CD4-positive, alpha-beta memory T cell (primary cell): ENCODE measurements at places on chromosomes 12 and 14.

DNA sequence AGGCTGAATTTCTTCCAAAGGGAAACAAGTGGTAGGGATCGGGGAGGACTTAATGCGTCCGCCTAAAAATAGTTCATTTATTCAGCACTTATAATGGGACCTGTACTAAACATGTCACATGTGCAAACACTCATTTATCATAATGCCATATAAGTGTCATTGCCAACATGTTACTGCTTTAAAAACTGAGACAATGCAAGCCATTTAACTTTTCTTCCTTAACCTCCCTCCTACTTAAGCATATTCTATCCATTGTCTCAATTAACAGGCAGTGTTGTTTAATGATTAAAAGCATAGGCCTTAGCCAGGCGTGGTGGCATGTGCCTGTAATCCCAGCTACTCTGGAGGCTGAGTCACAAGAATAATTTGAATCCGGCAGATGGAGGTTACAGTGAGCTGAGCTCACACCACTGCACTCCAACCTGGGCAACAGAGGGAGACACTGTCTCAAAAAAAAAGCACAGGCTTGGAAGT is 13.5 kb upstream of the SCFD1 start:
- no peak for DNase-seq

DNA sequence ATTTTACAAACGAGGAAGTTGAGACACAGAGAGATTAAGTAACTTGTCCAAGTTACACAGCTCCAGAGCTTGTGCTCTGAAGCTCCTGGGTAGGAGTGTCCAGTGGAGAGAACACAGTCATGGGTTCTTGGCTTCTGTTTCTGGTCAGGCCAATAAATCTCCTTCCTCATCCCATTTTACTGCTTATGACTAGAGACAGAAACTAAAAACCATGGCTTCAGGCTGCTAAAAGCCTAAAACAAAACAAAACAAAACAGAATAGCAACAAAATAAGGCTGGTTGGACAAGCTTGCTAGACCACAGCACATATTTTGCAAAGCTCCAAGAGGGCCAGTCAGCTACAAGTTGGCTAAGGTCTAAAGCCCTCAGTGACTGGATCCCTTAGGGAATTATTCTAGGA is 49.8 kb downstream of the PTGER2 start:
- DNase-seq: no peak

GRCh38 chr14:54574528-54574927 is 7.6 kb downstream of the SAMD4A start:
- no peak for DNase-seq

GRCh38 chr12:12323591-12323990 is 26.5 kb downstream of the MANSC1 start:
- DNase-seq: no peak

DNA sequence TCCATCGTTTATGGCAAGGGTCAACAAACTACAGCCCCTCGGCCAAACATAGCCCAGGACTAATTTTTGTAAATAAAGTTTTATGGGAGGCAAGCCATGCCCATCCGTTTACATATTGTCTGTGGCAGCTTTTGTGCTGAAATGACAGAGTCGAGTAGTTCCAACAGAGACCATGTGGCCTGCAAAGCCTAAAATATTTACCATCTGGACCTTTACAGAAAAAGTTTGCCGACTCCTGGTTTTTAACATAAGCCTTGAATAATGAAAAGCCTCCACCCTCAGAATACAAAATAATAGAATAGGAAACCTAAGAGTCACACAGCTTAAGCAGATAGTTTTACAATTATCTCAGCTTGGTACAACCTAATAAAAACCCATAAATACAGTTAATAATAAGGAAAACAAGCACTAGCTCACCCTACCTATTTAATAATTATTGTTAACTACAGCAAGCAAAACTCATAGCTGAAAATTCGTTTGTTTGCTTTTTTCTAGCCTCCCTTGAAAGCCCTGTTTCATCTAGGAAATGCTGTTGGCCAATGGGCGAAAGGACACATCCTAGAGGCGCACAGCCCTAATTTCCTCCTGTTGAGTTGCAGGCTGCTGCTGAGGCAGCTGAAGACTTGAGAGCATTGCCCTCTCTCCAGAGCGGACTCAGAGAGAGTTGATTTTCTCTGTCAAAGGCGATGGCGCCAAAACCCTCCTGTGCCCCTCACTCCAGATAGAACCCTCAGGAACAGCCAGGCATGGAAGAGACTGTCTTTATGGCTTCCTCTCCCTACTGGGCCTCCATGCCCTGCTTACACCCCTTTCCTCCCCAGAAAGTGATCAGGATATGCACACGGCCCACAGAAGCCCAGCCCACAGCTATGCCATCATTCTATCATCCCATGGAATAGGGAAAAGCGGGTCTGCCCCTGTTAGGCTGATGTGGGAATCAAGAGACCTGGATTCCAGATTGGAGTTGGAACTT is 107.2 kb downstream of the DPF3 start:
- no peak for DNase-seq

GRCh38 chr12:55619354-55620138 is 17.1 kb upstream of the OR10P1 start:
- peak; percentile 70 for DNase-seq
